Activated T-helper 17 cell treated with anti-CD3 and anti-CD28 coated beads, Interleukin-2, amount 50 U/mL, for 72 hours (primary cell): ENCODE measurements at places on chromosomes 6 and 20. TPM values are rescaled to one million over a fixed set of nuclear protein-coding genes. Genes with fewer than 3 reads are reported as not detected.

- ATAC-seq = no peak
Observed at GRCh38 chr20:61387954-61388348, 135.9 kb downstream of the CDH4 start.

GRCh38 chr6:69953491-69953890 lies 87.1 kb downstream of the COL19A1 start:
- no peak for ATAC-seq

DNA sequence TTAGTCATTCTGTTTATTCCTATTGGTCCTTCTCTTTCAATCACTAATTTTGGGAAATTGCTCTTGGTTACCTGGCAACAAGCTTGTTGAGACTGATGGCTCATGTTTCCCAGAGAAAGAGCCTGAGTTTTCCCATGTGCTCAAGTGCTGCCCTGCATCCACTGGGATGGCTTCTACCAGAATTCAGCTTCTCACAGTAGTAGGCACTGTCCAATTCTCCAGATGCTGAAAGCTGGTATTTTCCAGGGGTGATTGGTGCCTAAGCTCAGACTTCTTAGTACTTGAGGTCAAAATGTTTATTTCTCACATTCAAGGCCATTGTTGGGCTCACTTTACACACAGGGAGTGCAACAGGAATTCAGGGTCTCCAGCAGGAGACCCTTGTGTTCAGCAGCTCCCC lies 29.1 kb upstream of the SLC2A12 start:
- ATAC-seq = no peak

GRCh38 chr20:4455301-4455701 lies 266.4 kb upstream of the PRND start:
- ATAC-seq = no peak

DNA sequence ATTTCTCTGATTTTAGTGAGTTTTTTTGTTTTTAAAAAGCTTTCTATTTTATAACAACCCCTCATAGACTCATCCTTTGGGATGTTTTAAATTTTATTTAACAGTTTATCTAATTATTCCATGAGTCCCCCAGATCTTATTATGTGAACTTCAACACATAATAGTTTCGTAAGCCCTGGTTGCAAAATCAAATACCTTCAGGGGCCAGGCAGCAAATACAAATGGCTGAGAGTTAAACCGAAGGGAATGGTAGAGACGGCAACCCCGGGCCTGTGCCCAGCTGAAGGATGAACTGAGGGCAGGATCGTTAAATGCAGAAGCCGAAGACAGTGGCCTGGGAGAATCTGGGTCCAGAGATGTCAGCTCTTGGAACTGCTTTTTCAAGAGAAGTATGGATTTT lies 88.4 kb downstream of the RTN4IP1 start:
- no peak for ATAC-seq

- ATAC-seq = no peak
Observed at GRCh38 chr6:121573481-121573880, 138.0 kb downstream of the GJA1 start.

The APOBEC2 gene
- total RNA-seq = not detected

The C6orf15 gene
- not detected for total RNA-seq

The DUSP15 gene
- not detected for total RNA-seq
